T-helper 17 cell (primary cell): ENCODE measurements at places on chromosomes 12 and 14. TPM values are rescaled to one million over a fixed set of nuclear protein-coding genes. Genes with fewer than 3 reads are reported as not detected.

Gene RNASE7
- not detected for total RNA-seq

Gene DHRS1
- total RNA-seq = 24.0 TPM

Gene SPIC
- not detected for total RNA-seq

Gene G2E3
- 25.0 TPM for total RNA-seq

Gene ELK3
- 68.8 TPM for total RNA-seq

Gene ZNF385A
- 3.4 TPM for total RNA-seq

Gene IGFBP6
- total RNA-seq = not detected

Gene DTX3
- 32.8 TPM for total RNA-seq

Gene P2RX7
- 6.3 TPM for total RNA-seq

Gene GYS2
- 0.15 TPM for total RNA-seq

Gene PCNX1
- total RNA-seq = 153 TPM
